Stimulated activated CD8-positive, alpha-beta memory T cell treated with anti-CD3 and anti-CD28 coated beads, Interleukin-2, amount 100 ng/mL, for 48 hours (primary cell): ENCODE measurements at places on chromosomes 7 and 10.
A peak's percentile ranks its signal among the peaks of the same experiment; 100 is the strongest.

GRCh38 chr10:114824391-114824790 is 2.8 kb downstream of the FHIP2A start:
- no peak for DNase-seq

GRCh38 chr10:100419911-100420449 is 42.8 kb upstream of the WNT8B start:
- no peak for DNase-seq

GRCh38 chr10:68721673-68722335 is 765 bp downstream of the CCAR1 start:
- DNase-seq, result no peak

DNA sequence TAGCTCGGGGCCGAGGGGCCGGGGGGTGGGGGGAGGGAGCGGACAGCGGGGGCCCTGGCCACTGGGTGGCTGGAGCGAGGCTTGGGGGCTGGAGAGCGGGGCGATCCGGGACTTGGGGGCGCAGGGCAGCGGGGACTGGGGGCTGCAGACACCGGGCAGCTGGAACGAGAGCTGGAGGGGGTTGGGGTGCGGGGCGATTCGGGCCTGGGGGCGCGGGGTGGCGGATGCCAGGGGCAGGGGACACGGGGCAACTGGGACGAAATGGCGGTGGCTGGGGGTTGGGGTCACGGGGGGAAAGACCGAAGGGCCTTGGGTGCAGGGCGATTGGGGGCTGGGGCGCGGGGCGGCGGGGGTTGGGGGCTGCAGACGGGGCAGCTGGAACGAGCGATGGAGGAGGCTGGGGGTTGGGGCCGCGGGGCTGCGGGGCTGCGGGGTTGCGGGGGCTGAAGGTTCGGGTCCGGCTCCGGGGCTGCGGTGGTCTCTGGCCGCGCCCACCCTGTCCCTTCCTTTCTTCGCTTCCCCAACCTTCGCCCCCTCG is 590 bp downstream of the COL26A1 start:
- no peak for DNase-seq

GRCh38 chr10:26438534-26439341 is 597 bp downstream of the APBB1IP start:
- peak; percentile 62 for DNase-seq
